ENCODE measurements at places on chromosomes 12 and 14. TPM values are rescaled to one million over a fixed set of nuclear protein-coding genes. Genes with fewer than 3 reads are reported as not detected.
A peak's percentile ranks its signal among the peaks of the same experiment; 100 is the strongest.

DNA sequence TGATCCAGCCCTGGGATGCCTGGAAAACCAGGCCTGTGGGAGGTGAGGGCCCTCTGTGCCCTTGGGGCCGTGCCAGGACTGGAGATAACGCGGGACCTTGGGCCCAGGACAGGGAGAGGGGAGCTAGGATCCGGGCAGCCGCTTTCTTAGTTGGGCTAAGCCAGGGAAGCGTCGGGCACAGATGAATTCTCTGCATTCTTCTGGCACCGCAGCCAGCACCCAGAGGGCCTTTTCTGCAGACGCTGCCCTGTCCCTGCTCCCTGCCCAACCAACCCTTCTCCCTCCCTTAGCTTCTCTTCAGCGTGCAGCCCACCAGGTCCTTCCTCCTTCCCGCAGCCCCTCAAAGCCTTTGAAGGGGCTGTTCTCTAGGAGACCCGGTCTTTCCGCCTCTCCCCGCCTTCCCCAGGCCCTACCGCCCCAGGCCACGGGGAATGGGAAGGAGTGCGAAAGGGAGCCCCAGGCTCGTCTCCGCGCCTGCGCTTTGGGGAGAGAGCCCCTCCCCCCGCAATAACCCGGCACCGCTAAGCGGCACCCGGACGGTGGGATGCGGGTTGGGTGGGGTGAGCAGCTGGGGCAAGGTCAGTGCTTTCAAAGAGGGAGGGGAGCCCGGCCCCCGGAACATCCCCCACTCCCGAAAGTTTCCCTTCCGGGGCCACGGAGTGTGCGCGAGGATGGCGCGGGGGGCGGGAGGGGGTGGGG is 663 bp downstream of the NCKAP5L start:
- H3K4me1 ChIP-seq = peaks cover 17% of the 10 kb centered on the region
- no peaks in the 10 kb centered on the region for H3K36me3 ChIP-seq
- peak; percentile 60 for DNase-seq
- H3K27me3 ChIP-seq = no peaks in the 10 kb centered on the region
- peak overlapping the region; percentile 91 for H3K4me3 ChIP-seq

GRCh38 chr12:120798696-120799095 is 73.1 kb downstream of the ACADS start:
- H3K4me3 ChIP-seq = no peak overlapping the region
- H3K27ac ChIP-seq = no peak overlapping the region
- H3K36me3 ChIP-seq = no peaks in the 10 kb centered on the region
- no peaks in the 10 kb centered on the region for H3K27me3 ChIP-seq

GRCh38 chr14:32492457-32492856 is 163.4 kb downstream of the AKAP6 start:
- H3K36me3 ChIP-seq = no peaks in the 10 kb centered on the region
- no peaks in the 10 kb centered on the region for H3K4me1 ChIP-seq
- no peak for DNase-seq

Gene KRT79
- not detected for total RNA-seq

DNA sequence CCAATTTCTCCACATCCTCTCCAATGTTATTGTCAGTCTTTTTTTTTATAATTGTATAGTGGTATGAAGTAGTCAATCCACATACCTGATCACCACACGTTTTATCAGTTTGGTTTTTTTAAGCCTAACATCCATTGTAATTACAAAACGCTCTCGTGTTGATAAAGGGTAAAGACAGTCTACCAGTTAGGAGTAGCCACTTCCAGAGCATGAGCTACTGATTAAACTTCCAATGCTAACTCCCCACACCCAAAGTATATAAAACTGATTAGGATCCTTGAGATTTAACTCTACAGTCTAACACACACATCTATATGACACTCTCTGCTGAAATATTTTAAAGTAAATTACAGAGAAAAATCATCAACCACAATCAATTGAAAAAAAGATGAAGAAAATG is 20.7 kb downstream of the CPNE8 start:
- H3K27ac ChIP-seq = no peak overlapping the region
- H3K4me1 ChIP-seq = peaks cover 27% of the 10 kb centered on the region
- no peaks in the 10 kb centered on the region for H3K27me3 ChIP-seq
- no peak overlapping the region for H3K4me3 ChIP-seq
- no peaks in the 10 kb centered on the region for H3K36me3 ChIP-seq

DNA sequence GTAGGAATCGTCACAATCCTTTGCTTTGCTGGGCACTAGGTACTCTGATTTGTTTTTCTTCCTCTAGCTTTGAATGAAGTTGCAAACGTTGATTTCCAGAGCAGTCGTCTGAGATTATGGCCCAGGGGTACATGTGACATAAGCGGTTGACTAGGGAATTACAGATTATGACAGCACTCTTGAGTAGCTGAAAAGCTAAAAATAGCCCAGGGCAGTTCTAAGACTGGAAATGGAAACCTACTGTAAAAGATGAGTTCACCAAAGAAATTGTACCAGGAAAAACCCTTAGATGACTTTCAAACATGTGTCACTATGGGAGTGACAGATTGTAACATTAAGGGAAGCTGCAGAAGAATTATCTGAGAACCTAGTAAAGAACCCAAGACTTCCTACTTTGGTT is 108.5 kb downstream of the ANO6 start:
- H3K27me3 ChIP-seq = no peaks in the 10 kb centered on the region
- H3K27ac ChIP-seq = no peak overlapping the region
- H3K4me1 ChIP-seq = peaks cover 4% of the 10 kb centered on the region
- H3K36me3 ChIP-seq = no peaks in the 10 kb centered on the region
- DNase-seq = no peak
- H3K4me3 ChIP-seq = no peak overlapping the region

Gene MDM2
- total RNA-seq = 44.4 TPM

Gene ERP29
- 52.1 TPM for total RNA-seq

- H3K36me3 ChIP-seq = no peaks in the 10 kb centered on the region
- H3K4me1 ChIP-seq = no peaks in the 10 kb centered on the region
- H3K4me3 ChIP-seq = no peak overlapping the region
- H3K27ac ChIP-seq = no peak overlapping the region
- DNase-seq = no peak
- H3K27me3 ChIP-seq = no peaks in the 10 kb centered on the region
These were observed 1166.3 kb downstream of the GALC start for GRCh38 chr14:86826661-86827060.

Gene SYNDIG1L
- total RNA-seq = not detected

Gene PTPRO
- 3.3 TPM for total RNA-seq

Gene MAPK1IP1L
- total RNA-seq = 15.5 TPM

DNA sequence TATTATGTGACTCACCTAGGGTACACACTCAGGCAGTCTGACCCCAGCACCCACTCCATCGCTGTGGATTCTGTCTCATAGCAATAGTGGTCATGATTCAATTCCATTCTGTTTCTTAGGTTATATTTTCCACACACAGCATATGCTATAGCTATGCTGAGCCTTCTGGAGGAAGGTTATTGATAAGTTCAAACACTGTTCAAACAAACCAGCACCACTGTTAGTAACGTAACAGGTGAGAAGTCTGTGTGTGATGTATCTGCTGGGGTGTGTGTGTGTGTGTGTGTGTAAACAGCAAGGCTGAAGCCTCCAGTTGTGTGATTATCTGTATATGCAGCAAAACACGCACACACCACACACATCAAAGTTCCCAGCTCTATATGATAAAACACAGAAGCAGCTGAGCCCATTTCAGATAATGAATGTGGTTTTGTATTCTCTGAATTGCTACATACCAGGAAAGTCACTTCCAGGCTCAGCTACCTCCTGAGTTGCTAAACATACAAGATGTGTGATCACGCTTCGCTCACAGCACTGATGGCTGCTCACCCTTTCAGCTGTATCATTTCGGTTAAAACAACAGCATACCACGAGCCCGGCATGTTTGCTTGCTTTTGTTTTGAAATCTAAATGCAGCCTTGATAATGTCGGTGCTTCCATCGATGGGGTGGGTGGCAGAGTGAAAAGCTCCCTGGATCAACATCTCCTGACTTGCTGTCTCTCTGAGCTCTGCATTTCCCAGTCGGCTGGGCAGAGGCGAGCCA is 6.8 kb upstream of the SYNE3 start:
- H3K27me3 ChIP-seq = no peaks in the 10 kb centered on the region
- peak; percentile 50 for DNase-seq
- H3K36me3 ChIP-seq = no peaks in the 10 kb centered on the region
- peaks cover 60% of the 10 kb centered on the region for H3K4me1 ChIP-seq
- H3K27ac ChIP-seq = peak overlapping the region; percentile 91

Gene RBM23
- 36.7 TPM for total RNA-seq

Gene ASB8
- 17.0 TPM for total RNA-seq

DNA sequence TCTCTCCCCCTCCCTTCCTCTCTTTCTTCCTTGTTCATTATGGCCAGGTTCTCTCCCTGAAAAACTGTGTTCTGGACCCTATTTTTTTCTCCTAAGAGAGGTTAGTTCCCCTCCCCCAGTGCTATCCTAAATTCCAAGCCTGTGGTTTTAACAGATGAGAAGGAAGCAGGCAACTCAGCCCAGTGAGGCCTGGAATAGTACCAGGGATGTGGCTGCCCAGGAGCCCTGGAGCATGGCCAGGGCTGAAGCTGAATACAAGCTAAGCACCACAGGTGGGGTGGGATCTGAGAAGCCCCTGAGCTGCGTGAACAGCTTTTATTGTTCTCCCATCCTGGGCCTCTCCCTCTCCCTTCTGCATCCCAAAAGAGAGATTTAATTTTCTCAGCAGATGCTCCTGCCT is 1581.3 kb upstream of the TMEM132C start:
- H3K4me1 ChIP-seq = no peaks in the 10 kb centered on the region
- H3K36me3 ChIP-seq = no peaks in the 10 kb centered on the region
- no peaks in the 10 kb centered on the region for H3K27me3 ChIP-seq
- H3K27ac ChIP-seq = no peak overlapping the region

Gene DAO
- total RNA-seq = 0.84 TPM

DNA sequence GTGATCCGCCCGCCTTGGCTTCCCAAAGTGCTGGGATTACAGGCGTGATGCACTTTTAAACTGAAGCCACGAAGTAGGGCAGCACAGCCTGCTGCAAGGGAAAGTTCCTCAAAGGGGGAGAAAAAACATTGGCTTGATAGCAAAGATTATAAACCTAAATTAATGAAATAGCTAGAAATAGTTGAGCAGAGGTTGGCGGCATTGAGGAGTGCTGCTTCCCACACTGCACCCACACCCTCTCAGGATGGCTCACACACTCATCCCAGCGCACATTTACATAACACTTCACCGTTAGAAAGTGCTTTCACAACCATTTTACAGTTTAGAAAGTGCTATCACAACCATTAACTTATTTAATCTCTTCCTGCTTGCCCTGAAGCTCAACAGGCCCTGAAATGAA is 44.4 kb upstream of the TCL1A start:
- no peaks in the 10 kb centered on the region for H3K4me1 ChIP-seq
- no peaks in the 10 kb centered on the region for H3K36me3 ChIP-seq
- no peak for DNase-seq
- H3K27ac ChIP-seq = no peak overlapping the region

DNA sequence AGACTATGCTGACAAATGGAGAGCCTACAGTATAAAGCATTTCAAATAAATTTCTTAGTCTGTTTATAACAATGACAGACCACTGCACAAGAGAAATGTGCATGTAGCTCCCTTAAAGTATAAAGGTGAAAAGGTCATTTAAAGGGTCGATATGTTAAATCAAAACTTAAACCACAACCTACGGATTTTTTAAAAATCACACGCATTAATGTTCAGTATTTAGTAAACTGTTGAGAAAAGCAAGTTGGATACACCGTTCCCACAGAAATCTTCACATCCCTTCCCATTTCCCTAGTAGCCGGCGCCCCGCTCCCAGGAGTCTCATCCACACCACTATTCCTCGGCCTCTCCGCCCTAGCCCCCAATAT is 614 bp downstream of the FKBP3 start:
- H3K27ac ChIP-seq = peak overlapping the region; percentile 81
- peaks cover 29% of the 10 kb centered on the region for H3K4me1 ChIP-seq
- H3K36me3 ChIP-seq = peaks cover 6% of the 10 kb centered on the region
- no peak for DNase-seq

DNA sequence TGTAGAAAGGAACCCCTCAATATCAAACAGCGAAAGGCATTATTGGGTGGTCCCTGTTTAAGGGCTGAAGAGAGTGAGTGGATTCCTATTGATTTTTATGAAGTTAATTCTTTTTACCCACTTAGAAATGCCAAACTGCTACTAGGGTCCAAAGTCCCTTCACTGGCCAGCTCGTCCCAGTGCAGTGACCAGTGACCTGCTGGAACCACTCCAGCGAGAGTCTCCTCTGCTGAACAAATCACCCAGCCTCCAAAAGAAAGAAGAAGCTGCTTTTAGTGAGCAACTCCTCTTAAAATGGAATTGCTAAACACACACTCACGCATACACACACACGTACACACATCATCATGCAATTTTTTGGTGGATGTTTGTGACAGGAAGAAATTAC is 198.2 kb upstream of the PLEKHG7 start:
- no peaks in the 10 kb centered on the region for H3K36me3 ChIP-seq
- DNase-seq = peak; percentile 48
- H3K27me3 ChIP-seq = no peaks in the 10 kb centered on the region

Gene BCL11B
- total RNA-seq = 0.42 TPM

GRCh38 chr14:34322940-34323418 is 139.1 kb downstream of the SPTSSA start:
- H3K4me3 ChIP-seq = no peak overlapping the region
- no peaks in the 10 kb centered on the region for H3K4me1 ChIP-seq
- H3K36me3 ChIP-seq = no peaks in the 10 kb centered on the region
- H3K27me3 ChIP-seq = no peaks in the 10 kb centered on the region
- no peak overlapping the region for H3K27ac ChIP-seq
- DNase-seq = peak; percentile 79

Gene PRH2
- total RNA-seq = 0.42 TPM

Gene ESRRB
- total RNA-seq = 0.08 TPM

Gene OR4K14
- total RNA-seq = not detected

Gene ELK3
- 4.9 TPM for total RNA-seq

GRCh38 chr14:103456167-103456835 is 66.3 kb downstream of the CKB start:
- no peak for DNase-seq
- H3K27me3 ChIP-seq = no peaks in the 10 kb centered on the region
- peaks cover 5% of the 10 kb centered on the region for H3K36me3 ChIP-seq
- peaks cover 3% of the 10 kb centered on the region for H3K4me1 ChIP-seq
- no peak overlapping the region for H3K27ac ChIP-seq

- peaks cover 3% of the 10 kb centered on the region for H3K36me3 ChIP-seq
- H3K4me1 ChIP-seq = peaks cover 5% of the 10 kb centered on the region
- no peak overlapping the region for H3K4me3 ChIP-seq
- no peaks in the 10 kb centered on the region for H3K27me3 ChIP-seq
- DNase-seq = no peak
These were observed 191.4 kb downstream of the PLCZ1 start for GRCh38 chr12:18546399-18546798.

GRCh38 chr14:64465831-64466554 is 694 bp downstream of the AKAP5 start:
- H3K36me3 ChIP-seq = peaks cover 5% of the 10 kb centered on the region
- no peaks in the 10 kb centered on the region for H3K27me3 ChIP-seq
- H3K4me3 ChIP-seq = peak overlapping the region; percentile 31
- DNase-seq = no peak
- no peak overlapping the region for H3K27ac ChIP-seq

DNA sequence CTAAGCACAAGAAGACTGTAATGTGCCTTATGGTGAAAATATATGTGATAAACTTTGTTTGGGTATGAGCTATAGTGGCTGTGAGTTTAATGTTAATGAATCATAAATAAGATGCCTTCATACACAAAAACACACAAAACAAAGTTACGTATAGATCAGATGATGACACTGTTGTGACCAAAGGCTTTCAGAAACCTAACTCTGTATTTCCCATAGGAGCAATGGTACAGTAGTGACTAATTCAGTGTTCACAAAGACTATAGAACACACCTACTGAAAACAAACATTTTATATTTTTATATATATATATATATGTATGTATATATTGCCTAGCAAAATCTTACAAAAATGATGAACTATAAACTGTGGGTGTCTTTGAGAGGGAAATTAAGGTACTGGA is 393.8 kb upstream of the DCN start:
- no peaks in the 10 kb centered on the region for H3K36me3 ChIP-seq
- no peak overlapping the region for H3K4me3 ChIP-seq
- H3K27ac ChIP-seq = no peak overlapping the region
- no peaks in the 10 kb centered on the region for H3K27me3 ChIP-seq
- DNase-seq = no peak
- H3K4me1 ChIP-seq = no peaks in the 10 kb centered on the region

Gene ANO2
- total RNA-seq = 0.25 TPM
